ENCODE measurements at places on chromosomes 6 and 20.

- DNase-seq = no peak
Measured at GRCh38 chr20:44001667-44002596, 87.3 kb downstream of the TOX2 start.

DNA sequence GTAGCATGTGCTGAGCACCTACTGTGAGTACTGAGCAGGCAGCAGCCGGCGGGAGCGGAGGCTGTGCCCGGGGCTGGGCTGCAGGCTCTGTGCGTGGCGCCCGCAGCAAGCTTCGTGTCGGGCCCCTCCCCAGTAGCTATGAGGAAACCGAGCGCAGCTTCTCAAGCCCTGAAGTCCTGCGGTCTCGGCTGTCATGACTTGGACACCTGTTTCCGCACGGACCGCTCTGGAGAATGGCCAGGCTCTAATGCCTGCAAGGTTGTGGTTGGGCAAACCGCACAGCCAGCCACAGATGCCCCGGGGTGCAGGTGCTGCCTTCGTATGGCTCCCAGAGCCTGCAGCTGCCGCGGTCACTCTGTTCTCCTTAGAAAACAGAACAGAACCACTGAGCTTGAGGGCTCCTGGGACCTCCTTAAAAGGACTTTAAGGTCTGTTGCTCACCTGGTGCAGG lies 33.7 kb downstream of the PYGB start:
- DNase-seq = no peak

DNA sequence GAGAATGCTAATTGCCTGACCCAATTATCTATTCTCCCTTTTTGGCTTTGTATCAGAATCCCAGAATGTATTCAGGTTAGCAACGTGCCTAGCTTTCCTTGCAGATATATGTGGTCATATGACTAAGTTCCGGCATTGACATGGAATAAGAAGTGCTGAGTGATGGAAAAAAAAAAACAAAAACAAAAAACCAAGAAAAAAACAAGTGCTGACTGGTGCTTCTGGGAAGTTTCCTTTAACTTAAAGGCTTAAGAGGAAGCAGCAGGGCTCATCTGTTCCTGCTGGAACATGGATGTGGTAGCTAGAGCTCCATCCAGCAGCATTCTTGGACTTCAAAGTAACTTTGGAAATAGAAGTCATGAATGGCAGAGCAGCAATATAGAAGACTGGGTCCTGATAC lies 10.4 kb upstream of the RPF2 start:
- no peak for DNase-seq

- no peak for DNase-seq
Measured at GRCh38 chr20:44166477-44166876, 20.5 kb downstream of the JPH2 start.

DNA sequence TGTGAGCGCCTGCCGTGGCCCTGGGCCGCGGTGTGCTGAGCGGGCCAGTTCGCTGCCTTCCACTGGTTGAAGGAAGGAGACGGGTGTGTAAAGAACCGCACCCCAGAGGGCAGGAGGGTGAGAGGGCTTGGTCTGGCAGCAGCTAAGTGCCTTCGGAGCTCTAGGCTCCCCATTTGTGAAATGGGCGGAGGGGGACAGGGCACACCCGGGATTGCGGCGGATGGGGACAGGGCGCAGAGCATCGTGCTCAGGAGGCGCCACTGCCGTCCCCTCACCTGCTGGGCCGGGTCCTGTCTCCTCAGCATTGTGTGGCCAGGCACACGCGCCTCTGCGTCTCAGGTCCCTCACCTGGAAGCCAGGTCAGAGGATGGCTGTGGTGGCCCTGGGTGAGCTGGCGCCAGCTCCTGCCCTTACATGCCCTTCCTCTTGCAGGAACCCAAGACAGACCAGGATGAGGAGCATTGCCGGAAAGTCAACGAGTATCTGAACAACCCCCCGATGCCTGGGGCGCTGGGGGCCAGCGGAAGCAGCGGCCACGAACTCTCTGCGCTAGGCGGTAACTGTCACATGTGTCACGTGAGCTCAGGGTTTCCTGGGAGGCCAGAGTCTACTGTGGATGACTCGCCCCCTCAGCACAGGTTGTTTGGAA lies 3.1 kb downstream of the ADRM1 start:
- DNase-seq = no peak

DNA sequence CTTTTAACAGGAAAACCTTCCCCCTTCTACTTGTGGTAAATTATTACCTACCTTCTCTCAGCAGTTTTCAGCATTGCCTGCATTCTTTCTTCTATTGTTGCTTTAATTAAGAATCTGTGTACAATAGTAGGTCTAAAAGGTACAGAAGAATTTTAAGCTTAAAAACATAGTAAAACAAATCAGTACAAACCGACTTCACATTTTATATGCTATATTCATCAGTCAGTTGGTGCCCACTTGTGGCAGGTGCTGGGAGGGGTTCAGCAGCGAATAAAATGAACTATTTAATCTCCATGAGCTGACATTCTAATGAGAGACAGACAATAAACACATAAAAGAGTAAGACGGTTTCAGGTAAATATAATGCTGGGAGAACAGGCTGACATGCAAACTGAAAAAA lies 73.4 kb upstream of the FBXO30 start:
- DNase-seq = no peak

Measured in stimulated activated CD8-positive, alpha-beta memory T cell treated with anti-CD3 and anti-CD28 coated beads, Interleukin-7, amount 100 ng/mL, for 1 hour (primary cell).